ENCODE measurements at places on chromosomes 2 and 18.

- no peak for DNase-seq
Measured at GRCh38 chr2:151302879-151303278, 13.4 kb upstream of the NMI start.

DNA sequence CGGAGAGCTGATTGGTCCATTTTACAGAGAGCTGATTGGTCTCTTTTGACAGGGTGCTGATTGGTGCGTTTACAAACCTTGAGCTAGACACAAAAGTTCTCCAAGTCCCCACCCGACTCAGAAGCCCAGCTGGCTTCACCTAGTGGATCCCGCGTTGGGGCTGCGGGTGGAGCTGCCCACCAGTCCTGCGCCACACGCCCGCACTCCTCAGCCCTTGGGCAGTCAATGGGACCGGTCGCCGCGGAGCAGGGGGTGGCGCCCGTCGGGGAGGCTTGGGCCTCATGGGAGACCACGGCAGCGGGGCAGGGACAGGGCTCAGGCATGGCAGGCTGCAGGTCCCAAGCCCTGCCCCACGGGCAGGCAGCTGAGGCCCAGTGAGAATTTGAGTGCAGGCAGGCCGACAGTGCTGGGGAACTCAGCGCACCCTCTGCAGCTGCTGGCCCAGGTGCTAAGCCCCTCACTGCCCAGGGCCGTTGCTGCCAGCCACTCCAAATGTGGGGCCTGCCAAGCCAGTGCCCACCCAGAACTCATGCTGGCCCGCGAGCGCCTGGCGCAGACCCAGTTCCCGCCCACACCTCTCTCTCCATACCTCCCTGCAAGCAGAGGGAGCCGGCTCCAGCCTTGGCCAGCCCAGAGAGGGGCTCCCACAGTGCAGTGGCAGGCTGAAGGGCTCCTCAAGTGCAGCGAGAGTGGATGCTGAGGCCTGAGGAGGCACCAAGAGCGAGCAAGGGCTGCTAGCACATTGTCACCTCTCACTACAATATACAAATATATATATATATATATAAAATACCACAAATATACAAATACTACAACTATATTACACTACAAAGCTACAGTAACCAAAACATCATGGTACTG lies 100.7 kb downstream of the SPIRE1 start:
- no peak for DNase-seq

- peak; percentile 92 for DNase-seq
Measured at GRCh38 chr2:219002395-219003266, 9.4 kb upstream of the CRYBA2 start.

DNA sequence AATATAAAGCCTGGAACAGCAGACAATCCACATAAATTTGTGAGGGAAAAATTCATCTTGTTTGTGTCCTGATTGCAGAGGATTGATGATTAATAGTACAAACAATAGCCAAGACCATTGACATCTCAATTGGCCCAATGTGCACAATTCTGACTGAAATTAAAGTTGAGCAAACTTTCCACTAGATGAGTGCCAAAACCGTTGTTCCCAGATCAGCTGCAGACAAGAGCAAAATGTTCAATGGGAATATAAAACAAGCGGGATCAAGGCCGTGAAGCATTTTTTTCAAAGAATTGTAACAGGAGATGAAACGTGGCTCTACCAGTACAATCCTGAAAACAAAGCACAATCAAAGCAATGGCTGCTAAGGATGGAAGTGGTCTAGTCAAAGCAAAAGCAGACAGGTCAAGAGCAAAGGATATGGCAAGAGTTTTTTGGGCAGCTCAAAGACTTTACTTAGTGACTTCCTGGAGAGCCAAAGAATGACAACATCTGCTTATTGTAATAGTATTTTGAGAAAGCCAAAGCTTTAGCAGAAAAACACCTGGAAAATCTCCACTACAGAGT lies 55.9 kb upstream of the KIF5C start:
- DNase-seq: no peak

- no peak for DNase-seq
Measured at GRCh38 chr2:65146078-65146477, 16.2 kb upstream of the RAB1A start.

DNA sequence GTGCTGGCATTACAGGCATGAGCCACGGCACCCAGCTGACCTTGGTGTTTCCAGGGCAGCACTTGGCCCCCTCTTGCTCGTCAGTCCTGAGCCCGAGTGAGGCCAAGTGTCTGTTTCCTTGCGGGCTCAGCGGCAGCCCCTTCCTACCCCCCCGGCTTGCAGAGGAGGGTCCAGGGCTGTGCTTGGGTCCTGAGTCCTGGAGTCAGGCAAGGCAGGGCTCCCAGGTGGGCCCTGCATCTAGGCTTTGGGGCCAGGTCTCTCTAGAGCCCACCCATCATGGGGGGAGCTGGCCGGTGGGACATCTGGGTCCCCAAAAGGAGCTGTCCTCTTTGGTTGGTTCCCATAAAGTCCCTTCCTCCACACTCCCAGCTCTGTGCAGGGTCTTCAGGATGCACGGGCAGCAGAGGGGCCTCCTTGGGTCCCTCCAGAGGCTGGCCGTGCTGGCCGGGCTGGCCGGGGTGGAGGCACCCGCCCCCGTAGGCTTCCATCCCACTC lies 63.7 kb upstream of the HPCAL1 start:
- DNase-seq: no peak

- DNase-seq: no peak
Measured at GRCh38 chr18:63956755-63957154, 7.7 kb downstream of the HMSD start.
